ENCODE measurements at places on chromosomes 1 and 21.

GRCh38 chr1:55803429-55803828 is 588.3 kb upstream of the USP24 start:
- DNase-seq, result no peak

- no peak for DNase-seq
Measured at GRCh38 chr1:24177161-24177560, 9.9 kb downstream of the IFNLR1 start.

GRCh38 chr1:226973898-226974543 is 33.9 kb downstream of the COQ8A start:
- no peak for DNase-seq

GRCh38 chr1:38733761-38734160 is 125.8 kb downstream of the RRAGC start:
- DNase-seq, result no peak

GRCh38 chr1:43134068-43134467 is 38.0 kb downstream of the EBNA1BP2 start:
- DNase-seq, result no peak

DNA sequence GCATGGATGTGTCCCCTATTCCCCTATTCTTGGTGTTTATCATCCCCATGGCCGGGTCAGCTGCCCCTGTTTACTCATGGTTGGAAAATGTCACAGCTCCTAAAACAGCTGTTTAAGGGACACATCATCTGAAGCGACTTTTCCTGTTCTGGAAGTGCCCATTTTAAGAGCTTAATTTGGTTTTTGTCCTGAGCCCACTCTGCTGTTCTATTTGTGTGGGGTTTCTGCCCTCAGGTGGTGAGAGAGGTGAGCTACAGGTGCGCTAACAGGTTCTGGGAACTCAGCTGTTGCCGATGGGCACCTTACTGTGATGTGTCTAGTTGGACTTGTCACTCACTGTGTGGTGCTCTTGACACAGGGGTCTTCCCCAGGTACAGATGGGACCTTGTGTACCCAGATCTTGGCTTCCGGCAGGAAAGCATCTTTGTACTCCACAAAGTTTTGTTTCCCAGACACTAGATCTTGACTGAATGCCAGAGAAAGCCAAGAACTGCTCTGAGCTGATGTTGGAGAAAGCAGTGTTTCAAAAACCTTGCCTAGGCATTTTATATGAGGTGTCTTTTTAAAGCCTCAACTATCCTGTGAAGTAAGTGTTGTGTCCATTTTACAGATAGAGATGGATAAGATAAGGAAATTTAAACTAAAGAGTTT is 59.0 kb upstream of the CD1D start:
- no peak for DNase-seq

DNA sequence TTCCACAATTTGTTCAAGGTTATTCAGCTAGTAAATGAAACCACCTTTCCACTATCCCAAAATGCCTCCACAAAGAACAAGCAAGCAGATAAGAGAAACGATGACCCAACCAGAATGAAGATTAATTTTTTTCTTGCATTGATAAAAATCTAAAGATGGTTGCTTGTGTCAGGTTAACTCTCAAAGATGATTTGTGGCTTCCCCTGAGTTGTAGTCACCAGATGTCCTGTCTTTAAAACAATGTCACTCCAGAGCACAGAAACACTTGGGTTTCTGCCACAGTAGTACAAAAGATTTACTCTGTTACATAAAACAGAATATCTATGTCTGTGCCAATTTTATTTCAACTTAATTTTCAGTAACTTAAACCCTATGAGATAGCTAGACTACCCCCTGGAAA is 11.4 kb upstream of the CCDC17 start:
- DNase-seq, result no peak

GRCh38 chr21:14589855-14590563 is 43.9 kb upstream of the SAMSN1 start:
- DNase-seq, result no peak

DNA sequence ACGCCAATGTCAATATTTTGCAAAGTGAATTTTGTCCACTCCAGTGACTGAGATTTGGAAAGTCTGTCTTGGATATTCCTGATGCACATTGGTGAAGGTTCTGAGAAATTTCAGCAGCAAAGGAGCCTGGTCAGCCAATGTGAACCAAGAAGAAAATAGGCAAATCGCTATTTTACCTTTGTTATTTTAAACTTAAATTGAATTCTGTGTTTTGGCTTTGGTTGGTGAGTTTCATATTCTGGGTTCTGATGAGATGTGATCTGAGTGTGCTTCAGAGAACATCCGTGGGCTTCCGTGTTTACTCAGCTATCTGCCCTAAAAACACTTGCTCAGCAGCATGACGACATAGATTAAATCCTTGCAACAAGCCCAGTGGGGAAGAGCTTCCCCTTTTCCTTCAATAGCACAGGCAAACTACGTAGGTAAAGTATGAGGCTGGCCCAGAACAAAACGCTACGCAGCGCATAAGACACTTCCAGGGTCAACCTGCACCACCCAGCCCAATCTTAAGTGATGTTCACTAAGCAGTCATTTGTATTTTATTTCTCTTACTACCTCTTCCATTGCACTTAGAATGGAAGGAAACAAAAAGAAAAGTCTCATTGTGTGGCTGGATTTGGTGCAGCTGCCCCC is 176.4 kb upstream of the KAZN start:
- DNase-seq, result no peak

GRCh38 chr1:191174298-191174697 is 696.6 kb upstream of the BRINP3 start:
- no peak for DNase-seq

DNA sequence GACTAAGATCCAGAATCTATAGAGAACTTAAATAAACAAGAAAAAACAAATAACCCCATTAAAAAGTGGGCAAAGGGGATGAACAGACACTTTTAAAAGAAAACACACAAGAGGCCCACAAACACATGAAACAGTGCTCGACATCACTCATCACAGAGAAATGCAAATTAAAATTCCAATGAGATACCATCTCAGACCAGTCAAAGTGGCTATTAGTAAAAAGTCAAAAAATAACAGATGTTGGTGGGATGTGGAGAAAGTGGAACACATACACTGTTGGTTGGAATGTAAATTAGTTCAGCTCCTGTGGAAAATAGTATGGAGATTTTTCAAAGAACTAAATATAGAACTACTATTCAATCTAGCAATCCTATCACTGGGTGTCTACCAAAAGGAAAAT is 143.1 kb downstream of the IFI44 start:
- DNase-seq, result no peak

DNA sequence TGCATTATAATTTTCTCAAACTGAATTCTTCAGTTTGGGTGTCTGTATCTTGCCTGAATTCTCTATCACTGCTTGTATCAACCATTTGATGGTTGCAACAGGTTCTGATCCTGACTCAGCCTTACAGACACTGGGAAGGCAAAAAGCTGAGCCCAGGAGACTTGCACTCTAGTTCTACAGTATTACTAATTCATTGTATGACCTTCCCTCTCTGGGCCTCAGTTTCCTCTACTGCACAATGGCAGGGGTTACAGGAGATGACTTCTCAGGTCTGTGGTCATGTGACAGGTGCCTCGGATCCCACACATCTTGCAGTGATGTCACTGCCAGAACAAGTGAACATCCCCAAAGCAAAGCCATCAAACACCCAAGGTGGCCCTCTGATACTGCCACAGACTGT is 38.7 kb downstream of the RRAGC start:
- no peak for DNase-seq

GRCh38 chr1:200226268-200226968 is 183.4 kb downstream of the ZNF281 start:
- DNase-seq, result no peak

DNA sequence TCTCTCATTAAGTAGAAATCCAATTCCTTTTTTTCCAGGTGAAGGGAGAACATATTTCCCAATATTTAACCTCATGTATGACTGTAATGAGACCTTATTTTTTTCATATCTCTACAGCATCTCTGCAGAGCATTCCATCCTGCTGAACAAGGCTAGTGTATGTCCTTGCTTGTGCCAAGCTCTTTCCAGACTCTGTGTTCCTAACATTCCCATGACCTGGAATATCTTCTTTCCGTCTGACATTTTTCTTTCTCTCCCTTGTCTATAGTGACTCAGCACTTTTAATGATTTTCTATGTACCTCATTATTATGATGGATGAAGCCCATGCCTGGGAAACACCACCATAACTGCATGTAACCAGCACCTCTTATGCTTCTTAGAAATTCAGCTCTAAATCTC is 278.3 kb upstream of the NRIP1 start:
- DNase-seq, result no peak

GRCh38 chr1:18262726-18263125 is 155.1 kb downstream of the IGSF21 start:
- DNase-seq, result no peak

DNA sequence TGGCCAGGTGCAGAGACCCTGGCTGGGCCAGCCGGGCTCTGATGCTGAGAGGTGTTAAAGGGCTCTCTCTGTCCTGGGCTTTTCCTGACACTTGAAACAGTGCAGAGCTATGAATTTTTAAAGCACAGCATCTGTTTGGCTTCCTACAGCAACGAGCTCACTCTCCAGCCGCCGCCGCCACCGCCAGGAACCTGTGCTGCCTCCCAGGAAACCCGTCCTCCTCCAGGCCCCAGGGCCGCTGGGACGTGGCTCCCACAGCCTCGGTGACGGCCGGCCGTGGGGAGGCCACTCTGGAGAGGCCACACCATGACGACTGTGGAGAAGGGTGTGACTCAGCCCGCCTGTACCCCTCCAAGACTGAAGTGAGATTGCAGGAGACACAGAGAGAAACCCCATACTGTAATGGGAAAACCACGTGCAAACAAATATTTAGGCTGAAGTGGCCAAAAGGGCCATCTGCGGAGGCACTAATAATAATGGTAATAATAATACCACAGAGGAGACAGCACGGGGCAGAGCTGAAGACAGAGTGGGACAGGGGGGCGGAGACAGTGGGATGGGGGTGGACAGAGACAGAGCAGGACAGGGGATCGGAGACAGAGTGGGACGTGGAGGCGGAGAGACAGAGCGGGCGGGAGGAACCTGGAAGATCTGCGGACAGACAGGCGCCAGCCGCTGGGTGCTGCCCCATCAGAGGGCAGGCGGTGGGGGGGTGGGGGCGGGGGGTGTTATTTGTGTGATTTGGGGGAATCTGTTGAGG is 139.2 kb downstream of the CASZ1 start:
- DNase-seq, result no peak

DNA sequence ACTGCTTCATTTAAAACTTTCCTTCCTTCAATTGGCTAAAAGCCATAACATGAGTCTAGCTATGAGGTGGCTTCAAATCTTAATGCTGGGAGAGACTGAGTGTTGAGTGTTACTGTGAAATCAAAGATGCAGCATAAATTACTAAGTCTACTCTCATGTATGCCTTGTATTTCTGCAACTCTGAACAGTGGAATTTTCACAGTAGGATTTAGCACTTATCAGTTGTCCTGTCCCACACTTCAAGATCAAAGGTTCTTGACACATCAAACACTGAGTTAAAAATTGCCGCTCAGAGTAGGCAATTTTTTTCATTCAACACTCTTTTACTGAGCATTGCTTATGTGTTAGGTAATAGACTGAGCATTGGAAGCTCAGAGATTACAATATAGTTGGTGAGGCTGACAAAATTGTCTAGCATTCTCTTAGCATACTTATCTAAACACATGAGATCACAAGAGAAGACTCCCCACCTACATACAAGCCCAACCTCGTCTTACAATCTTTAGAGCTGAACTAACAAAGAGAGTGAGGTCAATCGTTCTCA is 56.4 kb upstream of the ADORA3 start:
- no peak for DNase-seq

GRCh38 chr1:205441318-205441633 is 14.6 kb downstream of the BLACAT1 start:
- DNase-seq, result no peak

DNA sequence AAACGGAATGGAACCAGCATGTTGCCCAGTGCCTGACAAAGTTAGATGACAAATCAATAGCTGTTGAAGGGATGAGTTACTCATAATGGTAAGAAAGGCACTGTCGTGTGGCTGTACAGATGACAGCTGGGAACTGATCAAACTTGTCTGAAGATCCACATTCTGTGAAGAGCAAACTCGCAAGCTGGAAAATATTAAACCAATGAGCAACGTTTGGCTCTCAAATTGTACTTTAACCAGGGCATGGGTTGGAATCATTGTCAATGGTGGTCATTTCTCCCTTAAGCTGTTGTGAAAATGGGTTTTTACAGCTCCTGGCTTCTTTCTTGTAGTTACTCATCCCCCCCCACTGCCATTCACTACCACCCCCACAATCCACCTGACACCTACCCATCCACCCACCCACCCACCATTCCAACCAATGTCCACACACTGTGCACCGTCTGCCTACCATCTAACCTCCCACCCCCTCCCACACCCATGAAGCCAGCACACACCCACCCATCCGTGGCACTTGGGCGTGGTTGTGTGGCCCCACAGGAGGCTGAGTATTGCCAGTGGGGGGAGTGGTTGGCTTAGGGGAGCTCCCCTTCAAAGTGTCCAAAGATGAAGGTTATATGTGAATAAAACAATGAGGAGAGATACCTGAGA is 46.7 kb downstream of the CLDN14 start:
- no peak for DNase-seq

GRCh38 chr1:11925938-11926292 is 312 bp downstream of the KIAA2013 start:
- DNase-seq, result peak; percentile 51

- DNase-seq, result no peak
Measured at GRCh38 chr1:73770109-73770905, 427.7 kb downstream of the LRRIQ3 start.

DNA sequence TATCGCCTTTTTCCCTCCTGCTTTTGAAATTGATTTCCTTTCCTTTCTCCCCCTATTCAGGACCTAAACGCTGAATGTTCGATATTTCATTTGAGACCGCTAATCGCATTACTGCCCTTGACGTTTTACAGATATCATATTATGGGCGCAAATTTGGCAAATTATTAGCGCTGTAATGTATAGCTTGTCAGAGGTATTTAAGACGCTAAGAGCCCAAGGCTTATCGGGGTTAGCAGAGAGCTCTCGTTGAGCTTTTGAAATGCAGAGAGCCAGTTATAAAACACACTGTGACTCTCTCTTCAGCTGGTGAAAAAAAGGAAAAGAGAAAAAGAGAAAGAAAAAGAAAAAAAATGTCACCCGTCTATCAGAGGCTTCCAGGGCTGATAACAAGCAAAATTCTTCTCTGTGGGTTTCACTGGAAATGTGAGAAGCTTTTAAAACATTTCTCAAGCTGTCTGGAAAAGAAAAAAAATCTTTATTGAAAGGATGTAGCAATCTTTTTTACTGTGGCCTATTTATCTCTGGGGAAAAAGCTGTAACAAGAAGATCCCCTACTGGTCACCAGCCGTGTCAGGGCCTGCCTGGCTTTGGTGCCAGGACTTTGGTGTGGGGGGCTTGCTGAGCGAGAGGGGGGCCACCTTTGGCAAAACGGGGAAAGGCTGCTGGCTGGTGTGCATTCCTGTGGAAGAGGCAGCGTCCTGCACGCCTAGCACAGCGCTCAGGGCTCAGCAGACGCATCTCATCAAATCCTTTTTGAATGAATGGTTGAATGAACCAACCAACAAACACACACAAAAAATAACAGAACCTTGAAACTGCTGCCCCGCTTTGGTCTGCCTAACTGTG is 119.8 kb downstream of the RNF220 start:
- no peak for DNase-seq

GRCh38 chr1:112674440-112674985 is at the start of gene MOV10:
Gene MOV10, plus strand, starts transcription at chr1:112674659. Its CDS starts 254 bp downstream, at chr1:112674913.
- peak; percentile 84 for DNase-seq
